ENCODE measurements at places on chromosomes 3 and 15. TPM values are rescaled to one million over a fixed set of nuclear protein-coding genes. Genes with fewer than 3 reads are reported as not detected.

- DNase-seq, result no peak
- H3K36me3 ChIP-seq, result no peaks in the 10 kb centered on the region
- H3K27me3 ChIP-seq, result no peaks in the 10 kb centered on the region
- no peaks in the 10 kb centered on the region for H3K4me1 ChIP-seq
- no peak overlapping the region for H3K4me3 ChIP-seq
Measured at GRCh38 chr3:52357151-52358080, 41.3 kb downstream of the DNAH1 start.

- DNase-seq, result no peak
- no peaks in the 10 kb centered on the region for H3K36me3 ChIP-seq
- H3K27ac ChIP-seq, result no peak overlapping the region
Measured at GRCh38 chr3:46881596-46882376, 4.3 kb downstream of the PTH1R start.

DNA sequence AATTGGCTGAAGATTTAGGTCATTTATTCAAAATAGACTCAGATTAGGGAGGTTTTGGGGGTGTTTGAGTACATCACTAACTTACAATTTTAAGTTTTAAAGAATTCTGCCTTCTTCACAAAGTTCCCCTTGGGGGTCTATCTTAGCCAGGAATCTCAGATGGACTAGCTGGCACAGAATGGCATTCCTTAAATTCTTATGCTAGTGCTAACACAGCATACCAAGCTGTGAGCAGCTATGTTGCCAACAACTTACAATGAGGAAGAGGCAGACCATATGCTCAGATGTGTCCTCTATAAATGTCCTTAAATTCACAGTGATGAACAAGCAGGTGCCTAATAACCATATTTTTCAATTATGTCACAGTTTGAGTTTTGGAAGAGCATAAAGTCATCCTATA, 60.9 kb upstream of the NPHP3 start:
- H3K27ac ChIP-seq, result peak overlapping the region; percentile 6
- H3K4me1 ChIP-seq, result peaks cover 9% of the 10 kb centered on the region
- H3K36me3 ChIP-seq, result no peaks in the 10 kb centered on the region
- DNase-seq, result no peak
- no peak overlapping the region for H3K4me3 ChIP-seq

DNA sequence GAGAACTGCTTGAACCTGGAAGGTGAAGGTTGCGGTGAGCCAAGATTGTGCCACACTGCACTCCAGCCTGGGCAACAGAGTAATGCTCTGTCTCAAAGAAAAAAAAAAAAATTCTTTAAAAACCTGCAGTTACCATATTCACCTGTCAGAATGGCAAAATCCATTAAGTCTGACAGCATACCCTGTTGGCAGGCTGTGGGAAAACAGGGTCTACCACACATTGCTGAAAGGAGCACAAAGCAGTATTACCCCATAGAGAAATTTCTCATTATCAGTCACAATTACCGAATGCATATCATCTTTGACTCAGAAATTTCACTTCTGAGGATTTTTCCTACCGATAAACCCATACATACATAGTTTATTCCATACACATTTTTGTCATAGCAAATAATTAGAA, 264.1 kb upstream of the SLCO3A1 start:
- H3K27ac ChIP-seq, result no peak overlapping the region
- H3K4me1 ChIP-seq, result peaks cover 3% of the 10 kb centered on the region
- H3K36me3 ChIP-seq, result no peaks in the 10 kb centered on the region
- no peaks in the 10 kb centered on the region for H3K27me3 ChIP-seq
- no peak overlapping the region for H3K4me3 ChIP-seq

DNA sequence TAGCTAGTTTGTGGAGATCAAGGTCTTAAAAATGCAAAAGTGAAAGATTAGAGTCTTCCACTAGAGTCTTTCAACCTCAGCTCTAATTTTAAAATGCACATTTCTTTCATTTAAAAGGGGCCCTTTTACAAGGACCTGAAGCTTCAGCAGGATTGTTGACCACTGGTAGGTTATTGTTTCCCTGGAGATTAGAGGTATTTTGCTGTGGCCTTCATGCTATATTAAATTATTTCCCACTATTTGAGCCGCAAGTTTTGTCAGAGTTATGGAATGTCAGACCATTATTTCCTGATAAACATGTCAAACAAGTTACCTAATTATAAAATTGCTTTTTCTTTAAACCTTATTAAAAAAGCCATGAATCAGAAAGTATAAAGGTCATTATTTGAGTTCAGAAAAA, 103.1 kb upstream of the CCNL1 start:
- no peak overlapping the region for H3K4me3 ChIP-seq
- peaks cover 2% of the 10 kb centered on the region for H3K4me1 ChIP-seq
- H3K27me3 ChIP-seq, result no peaks in the 10 kb centered on the region
- no peaks in the 10 kb centered on the region for H3K36me3 ChIP-seq
- no peak overlapping the region for H3K27ac ChIP-seq

LOXL1 gene
- total RNA-seq, result 9.1 TPM

CHRM5 gene
- total RNA-seq, result not detected

All from H9 (cell line).